ENCODE measurements at places on chromosomes 11 and 22.

DNA sequence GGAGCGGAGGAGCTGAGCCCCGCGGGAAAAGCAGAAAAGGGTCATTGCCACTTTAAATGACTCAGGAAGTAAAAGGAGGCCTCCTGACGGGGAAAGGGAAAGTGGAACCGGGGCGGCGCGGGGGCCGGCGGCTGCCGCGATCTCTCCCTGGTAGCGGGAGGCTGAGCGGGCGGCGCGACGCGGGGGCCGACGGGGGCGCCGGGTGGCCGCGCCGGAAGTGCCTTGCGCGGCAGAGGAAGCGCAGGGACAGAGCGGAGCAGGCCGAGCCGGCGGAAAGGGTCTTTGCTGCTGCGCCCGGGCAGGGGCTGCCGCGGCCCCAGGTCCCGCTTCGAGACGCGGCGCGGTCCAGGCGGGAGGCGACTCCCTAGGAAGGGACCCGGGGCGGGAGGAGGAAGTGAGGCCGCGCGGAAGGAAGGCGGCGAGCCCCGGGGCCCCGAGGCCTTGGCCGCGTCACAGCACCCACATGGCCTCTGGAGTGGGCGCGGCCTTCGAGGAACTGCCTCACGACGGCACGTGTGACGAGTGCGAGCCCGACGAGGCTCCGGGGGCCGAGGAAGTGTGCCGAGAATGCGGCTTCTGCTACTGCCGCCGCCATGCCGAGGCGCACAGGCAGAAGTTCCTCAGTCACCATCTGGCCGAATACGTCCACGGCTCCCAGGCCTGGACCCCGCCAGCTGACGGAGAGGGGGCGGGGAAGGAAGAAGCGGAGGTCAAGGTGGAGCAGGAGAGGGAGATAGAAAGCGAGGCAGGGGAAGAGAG is at the start of gene TRIM44:
Gene TRIM44, plus strand, starts transcription at position 127 of the 759 bp plus-strand sequence. Its CDS starts 337 bp downstream, at position 464.
- peak; percentile 41 for DNase-seq

- DNase-seq: no peak
Measured at GRCh38 chr11:20097319-20098221, 62.7 kb downstream of the DBX1 start.

GRCh38 chr11:111312076-111312475 is 13.7 kb downstream of the POU2AF3 start:
- no peak for DNase-seq

DNA sequence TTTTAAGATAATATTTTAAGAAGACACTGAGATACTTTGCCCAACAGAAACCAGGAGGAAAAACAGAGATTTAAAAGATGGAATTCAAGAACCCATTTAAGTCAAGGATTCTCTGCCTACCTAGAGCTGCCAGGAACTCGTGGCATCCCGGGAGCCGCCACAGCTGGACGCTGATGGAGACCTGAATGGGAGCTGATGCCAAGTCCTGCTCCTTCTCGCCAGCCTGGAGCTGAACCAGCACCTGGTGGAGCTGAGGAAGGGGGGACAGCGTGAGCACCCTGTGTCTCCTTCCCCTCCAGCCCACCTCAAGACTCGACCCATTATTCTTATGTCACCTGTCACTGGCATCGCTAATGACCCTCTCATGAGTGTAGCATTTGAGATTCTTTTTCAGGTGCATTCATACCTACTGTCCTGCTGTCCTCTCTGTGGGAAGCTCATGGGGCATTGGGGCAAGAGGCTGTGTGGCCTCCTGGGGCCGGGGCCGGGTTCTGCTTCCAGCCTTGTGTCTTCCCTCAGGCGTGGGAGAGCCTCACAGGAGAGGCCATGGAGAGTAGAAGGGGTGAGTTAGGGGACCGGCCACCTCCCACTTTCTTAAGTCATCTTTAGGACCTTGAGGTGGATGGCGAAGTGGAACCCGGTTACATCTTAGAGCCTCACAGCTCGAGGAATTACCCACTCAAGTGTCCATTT is 70.8 kb upstream of the PITPNB start:
- peak; percentile 3 for DNase-seq

DNA sequence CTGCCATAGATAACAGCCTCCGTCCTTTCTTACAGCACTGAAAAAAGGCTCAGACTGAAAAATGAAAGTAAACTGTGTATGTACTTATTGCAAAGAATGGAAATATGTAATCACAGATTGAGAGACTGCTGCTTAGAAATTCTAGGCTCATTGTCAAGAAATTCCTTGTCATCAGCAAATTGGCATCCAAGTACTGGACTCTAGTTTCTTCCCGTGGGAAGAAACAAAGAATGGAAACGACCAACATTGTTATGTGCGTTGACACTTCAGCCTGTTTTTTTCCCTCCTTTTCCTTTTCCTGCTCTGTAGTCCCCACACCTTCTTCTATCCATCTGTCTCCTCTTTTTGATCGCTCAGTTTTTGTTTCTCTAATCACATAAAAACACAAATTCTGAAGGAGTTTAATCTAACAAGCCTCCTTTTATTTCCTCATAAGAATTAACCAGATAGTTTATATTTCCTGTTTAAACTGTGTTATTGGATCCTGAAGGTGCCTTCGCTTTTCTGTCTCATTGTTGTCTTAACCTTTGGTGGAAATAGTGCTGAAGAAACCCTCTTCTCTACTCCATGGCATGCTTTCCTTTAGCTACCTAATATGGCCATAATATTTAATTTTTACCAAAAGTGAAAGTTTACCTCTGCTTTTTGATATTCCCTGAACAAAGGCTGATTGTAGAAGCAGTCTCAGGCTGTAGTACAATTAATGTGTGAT is 20.0 kb upstream of the CASP12 start:
- DNase-seq: no peak

- no peak for DNase-seq
Measured at GRCh38 chr11:75795276-75796090, 19.5 kb upstream of the UVRAG start.

GRCh38 chr11:116831790-116832349 is 2.2 kb downstream of the APOC3 start:
- no peak for DNase-seq

DNA sequence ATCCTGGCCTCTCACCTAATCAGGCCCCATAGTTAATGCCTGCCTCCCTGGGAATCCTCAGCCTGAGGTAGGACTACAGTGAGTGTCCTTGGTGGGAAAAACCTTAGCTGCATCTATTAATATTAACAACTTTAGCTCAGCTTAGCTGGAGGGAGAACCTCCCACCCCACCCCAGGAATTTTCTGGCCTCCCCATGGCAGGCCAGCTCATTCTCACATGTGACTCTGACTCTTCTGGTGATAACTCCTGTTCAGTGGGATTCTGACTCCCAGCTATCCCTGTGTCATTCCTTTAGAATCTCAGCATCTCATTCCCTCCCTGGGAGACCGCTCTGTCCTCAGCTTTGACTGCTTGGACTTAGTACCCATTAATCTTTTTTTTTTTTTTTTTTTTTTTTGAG is 14.5 kb downstream of the ART5 start:
- DNase-seq: no peak

DNA sequence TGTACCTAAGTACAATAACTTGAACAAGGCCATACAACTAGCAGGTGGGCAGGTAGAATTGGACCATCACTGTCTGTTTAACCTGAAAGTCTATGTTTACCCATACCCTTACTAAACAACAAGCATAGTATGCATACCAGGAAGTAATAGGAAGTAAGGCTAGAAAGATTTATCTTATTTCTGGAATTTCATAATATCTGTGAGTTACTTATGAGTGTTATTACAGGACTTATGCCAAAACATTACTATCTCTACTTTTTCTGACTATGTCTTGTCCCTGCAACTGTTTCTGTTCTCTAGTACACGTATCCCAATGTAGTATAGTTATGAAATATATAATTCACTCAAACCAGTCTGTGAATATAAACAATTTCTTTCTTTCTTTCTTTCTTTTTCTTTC is 1400.8 kb upstream of the TENM4 start:
- DNase-seq: no peak

GRCh38 chr11:112881461-112881860 is 79.8 kb upstream of the NCAM1 start:
- no peak for DNase-seq

GRCh38 chr11:128756469-128756868 is 62.6 kb downstream of the FLI1 start:
- no peak for DNase-seq

- DNase-seq: no peak
Measured at GRCh38 chr11:112554586-112554985, 293.9 kb upstream of the PLET1 start.

- no peak for DNase-seq
Measured at GRCh38 chr22:32319861-32320406, 37.7 kb upstream of the RFPL3 start.

DNA sequence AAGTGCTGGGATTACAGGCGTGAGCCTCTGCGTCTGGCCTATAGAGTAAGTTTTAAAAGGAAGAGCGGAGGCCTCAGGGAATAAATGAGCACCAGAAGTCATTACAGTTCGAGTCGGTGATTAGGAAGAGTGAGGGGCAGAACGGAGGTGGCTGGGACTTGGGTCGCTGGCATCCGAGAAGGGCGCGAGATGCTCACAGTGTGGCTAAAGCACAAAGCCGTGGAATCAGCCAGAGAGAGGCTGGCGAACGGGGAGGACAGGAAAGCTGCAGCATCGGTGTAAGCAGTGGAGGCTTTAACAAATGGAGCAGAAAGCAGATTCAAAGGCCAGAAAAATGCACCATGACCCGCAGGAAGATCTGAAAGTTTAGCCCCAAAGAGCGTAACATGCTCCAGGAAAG is 2.7 kb upstream of the KRTAP5-4 start:
- no peak for DNase-seq

- DNase-seq: no peak
Measured at GRCh38 chr11:77309401-77310085, 8.1 kb upstream of the GDPD4 start.

DNA sequence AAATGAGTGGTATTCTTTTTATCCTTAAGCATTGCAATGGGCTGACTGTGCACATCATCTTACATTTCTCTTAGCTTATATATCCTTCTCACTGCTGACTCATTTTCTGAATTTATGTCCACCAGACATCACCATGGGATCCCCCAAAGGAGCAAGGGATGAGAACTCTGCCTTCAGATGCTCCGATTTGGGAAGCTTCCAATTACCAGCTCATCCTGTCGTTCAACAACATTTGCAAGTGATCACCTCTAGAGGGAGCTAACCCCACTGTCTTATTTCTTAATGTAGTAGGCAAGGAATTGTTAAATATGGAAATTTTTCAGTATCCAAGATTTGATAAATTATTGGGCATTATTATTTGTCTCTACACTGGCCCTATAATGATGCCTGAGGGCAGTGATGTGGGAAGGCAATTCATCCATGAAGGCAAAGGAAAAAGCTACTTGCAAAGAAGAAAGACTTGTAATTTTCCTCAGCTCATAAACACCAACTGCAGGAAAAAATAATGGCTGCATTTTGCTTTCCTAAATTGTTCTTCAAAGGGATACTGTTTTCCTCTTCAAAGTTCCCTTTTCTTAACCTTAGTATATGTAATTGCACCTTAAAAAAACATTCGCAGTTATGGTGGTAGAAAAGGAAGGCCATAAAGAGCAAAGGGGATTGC is 102.4 kb upstream of the FSHB start:
- DNase-seq: peak; percentile 18

DNA sequence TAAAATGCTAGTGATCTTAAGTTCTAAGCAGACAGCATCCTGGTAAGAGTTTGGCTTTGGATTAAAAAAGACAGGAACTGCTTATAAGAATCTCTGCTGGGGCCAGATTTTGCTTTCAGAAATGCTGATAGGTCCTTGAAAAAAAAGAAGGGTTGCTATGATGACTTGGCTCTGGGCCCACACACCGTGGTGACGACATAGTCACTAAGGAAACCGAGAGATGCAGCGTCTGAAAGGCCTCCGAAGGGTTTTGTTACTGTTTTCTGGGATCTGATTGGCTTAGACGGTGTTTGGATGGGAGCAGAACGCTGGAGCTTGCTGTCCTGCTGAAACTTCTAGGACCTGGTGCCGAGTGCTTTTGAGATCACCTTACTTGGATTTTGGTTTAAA is 8.4 kb downstream of the FAM118A start:
- no peak for DNase-seq

GRCh38 chr11:83119216-83119615 is 37.7 kb upstream of the PCF11 start:
- no peak for DNase-seq

- no peak for DNase-seq
Measured at GRCh38 chr22:48382197-48382596, 1445.5 kb downstream of the BRD1 start.

GRCh38 chr11:45485070-45485707 is 180.2 kb downstream of the CHST1 start:
- DNase-seq: no peak

- no peak for DNase-seq
Measured at GRCh38 chr22:20536590-20537324, 29.3 kb downstream of the MED15 start.

DNA sequence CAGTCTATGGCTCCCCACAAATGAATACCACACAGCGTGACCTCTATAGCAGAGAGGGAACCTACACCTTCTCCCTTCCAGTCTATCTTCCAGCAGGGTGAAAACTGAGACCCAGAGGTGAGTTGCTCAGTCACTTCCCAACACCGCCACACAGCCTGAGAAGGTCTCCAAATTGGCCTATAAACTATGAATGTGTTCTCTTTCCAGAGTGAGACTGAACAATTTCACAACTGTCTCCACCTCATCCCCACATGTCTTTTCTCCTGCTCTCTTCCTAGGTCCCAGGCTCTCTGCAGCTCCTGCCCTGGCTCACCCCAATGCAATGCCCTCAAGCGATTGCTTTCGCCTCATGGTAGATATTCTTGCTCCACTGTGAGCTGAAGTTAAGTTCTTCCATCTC is 14.0 kb downstream of the CLMP start:
- DNase-seq: no peak

DNA sequence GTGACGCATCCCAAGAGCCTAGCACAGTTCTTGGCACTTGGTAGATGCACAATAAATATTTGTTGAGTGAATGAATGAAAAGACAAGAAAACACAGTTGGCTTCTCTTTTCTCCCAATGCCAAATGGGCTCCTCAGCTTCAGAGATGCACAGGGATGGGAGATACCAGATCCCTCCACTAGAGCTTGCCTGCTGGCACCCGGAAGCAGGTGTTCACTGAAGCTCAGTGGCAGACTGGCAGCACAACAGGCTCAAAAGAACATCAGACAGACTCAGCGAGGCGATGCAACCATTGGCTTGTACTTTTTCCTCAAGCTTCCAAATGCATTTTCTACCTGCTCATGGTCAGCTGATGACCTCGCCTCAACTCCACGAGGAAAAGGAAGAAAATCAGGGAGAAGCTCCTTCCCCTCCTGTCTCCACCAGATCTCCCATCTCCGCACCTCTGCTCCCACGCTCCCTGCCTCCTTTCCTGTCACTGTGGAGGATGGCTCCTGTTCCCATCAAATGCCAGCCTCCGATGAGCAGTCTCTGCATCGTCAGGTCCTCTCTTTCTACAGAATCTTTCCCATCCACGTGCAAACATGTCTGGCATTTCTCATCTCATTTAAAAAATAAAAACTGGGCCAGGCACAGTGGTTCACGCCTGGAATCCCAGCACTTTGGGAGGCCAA is 5.8 kb downstream of the RAPSN start:
- no peak for DNase-seq

DNA sequence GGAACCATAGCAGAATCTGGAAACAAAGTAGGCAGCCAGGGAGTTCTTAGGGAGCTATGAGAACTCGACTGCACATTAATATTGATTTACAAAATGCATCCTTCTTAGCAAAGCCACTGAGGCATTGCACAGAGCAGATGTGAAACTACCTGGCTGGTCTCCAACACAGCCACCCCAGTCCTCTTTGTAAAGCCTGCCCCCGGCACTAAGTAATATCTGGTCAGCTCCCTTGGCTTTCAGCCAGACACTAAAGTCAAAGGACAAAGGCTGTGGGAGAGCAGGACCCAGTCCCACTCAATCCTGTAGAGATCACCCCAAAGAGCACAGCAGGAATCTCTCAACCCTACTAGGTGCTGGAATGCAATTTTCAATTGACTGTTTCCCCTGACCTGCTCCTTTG is 12.8 kb downstream of the XRRA1 start:
- DNase-seq: no peak
